HS-5 (cell line): ENCODE measurements at places on chromosomes 1 and 21.

- no peak for DNase-seq
Measured at GRCh38 chr21:38142224-38142623, 114.6 kb upstream of the KCNJ15 start.

DNA sequence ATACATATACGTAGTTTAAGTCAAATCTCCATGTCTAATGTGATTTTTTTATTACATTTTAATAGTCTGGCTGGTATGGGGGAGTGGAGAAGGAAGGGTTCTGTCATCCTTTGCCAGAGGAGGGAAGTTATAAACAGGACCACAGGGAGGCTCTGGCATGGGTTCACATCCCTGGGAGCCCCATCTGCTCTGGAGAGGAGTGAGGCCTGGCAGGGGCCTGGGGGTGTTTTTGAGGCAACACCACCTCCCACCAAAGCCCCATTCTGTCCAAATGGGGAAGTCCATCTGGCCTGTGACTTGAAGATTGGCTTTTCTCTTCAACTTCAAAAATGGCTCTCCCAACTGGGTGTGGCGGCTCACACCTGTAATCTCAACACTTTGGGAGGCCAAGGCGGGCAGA is 15.8 kb downstream of the DISP3 start:
- no peak for DNase-seq

DNA sequence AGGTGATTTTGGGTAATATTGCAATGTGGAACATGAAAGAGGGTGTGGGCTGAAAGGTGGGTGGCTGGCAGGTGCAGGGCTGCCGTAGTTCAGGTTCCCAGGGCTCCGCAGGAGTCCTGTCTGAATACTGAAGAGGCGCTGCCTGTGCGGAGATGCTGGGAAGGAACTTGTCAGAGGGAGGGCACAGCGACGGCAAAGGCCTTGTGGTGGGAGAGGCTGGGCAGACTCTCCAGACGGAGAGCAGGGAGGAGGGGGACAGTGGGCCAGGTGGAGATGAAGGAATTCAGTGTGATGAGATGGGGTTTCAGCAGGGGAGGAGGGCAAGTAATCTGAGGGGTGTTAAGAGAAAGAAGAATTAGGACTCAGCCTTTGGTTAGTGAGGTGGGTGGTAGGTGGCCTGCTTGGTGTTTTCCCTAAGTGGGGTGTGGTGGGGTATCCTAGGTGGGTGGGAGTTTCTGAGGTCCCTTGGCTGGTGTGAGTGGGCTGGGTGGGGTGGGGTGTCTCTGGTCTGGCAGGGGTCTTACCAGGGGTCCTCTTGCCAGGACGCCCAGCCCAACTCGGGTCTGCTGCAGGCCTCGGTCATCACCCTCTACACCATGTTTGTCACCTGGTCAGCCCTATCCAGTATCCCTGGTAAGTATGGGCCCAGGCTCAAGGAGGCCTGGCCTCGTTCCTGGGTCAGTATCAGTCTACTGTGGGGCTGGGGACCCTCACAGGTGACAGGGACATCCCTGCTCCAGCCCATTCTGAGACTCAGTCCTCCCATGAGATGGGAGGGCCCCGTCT is 15.6 kb downstream of the SERINC2 start:
- DNase-seq, result no peak

DNA sequence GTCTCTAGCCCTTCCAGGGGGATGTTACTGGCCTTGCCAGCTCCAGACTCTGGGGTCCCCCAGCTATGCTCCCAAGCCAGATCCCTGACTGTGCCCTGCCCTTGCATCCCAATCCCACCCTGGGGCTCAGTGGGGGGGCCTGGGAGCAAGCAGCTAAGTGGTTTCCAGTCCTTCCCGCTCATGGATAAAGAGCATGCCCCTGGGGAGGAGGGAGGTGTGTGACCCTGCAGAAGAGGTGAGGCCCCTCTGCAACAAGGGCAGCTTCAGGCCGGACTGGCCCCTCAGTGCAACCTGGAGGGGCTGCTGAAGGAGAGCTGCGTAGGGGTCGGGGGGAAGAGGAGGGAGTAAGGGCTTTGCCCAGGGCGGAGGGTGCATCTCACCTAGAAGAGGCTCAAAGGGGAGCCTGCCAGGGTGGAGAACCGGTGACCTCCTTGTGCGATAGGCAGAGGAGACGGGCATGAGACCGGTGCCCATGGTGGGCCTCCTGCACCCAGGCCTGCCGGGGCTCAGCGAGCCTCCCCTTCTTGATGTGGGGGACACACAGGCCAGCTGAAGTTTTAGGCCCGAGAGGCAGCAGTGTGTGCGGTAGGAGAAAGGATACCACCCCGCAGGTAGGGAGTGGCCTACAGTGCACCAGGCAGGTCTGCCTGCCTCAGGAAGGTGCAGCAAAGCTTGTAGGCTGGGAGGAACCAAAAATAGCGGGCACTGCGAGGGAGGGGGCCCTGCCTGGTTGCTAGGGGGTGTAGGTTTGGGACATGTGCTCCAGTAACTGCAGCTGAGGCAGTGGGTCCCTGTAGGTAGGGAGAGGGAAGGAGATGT is 3.1 kb downstream of the OBSCN start:
- DNase-seq, result no peak

DNA sequence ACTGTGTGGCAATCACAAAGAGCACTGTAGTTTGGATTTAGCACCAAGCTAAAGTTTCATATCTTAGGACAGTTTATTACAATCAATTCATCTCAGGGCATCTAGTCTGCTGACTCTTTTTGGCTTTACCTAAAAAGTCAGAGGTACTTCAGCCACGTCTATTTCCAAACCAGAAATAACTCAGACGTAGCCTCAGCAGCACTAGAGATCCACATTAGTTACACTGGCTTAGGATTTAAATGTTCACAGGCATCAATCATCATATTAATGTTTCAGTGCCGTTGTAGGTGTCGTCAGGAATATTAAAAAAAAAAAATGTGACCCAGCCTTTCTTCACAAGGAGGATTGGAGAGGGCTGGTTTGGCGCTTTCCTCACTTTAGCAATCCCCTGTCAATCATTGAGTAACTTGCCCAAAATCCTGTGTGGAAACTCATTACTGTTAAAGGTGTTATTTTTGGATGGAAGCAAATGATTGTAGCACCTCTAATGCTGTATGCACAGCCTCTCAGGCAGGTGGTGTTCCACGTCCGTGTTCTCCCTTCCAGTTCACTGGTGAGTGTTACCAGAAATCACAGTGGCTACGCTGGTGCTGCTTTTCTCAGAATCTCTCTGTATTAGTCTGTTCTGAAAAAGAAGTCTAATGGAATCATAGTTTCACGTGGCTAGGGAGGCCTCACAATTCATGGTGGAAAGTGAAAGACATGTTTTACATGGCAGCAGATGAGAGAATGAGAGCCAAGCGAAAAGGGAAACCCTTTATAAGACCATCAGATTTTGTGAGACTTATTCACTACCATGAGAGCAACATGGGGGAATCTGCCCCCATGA is 45.4 kb downstream of the NEK7 start:
- DNase-seq, result no peak

GRCh38 chr1:86822459-86822858 is 91.5 kb downstream of the SELENOF start:
- DNase-seq, result no peak

GRCh38 chr1:39132505-39133339 is 71.8 kb upstream of the MACF1 start:
- DNase-seq, result peak; percentile 43

DNA sequence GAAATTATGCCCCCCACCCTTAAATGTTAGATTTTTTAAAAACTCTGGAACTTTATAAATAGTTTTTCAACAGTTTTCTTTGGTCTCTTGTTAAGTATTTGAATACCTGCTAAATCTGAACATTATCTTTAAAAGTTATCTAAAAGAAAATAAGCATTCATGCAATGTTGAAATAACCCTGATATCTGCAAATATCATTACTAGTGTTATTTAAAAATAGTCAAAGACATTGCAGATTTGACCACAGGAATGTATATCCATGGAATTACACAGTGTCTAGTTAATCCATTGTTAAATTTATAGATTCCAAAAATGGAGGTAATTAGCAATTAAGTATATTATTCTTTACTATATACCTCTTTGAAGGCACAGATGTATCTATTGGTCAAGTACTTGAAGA is 42.0 kb downstream of the PRRX1 start:
- DNase-seq, result no peak

DNA sequence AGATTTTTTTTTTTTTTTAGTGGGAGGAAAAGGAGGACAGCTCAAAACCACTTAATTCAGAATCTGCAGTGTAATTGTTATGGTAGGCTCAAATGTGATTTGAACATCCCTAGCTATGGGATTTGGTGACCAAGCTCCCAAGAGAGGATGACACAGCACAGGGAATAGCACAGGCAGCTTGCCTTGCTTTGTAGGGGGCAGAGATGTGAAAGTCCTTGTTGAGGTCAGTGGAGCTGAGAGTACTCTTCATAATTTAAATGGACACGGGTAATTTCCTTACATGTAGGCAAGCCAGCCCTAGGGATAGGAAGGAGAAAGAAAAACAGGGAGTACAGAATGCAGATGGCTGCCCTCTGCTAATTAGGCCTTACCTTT is 3.2 kb upstream of the UCK2 start:
- no peak for DNase-seq

GRCh38 chr21:33278721-33279120 is 12.6 kb downstream of the IL10RB start:
- no peak for DNase-seq

DNA sequence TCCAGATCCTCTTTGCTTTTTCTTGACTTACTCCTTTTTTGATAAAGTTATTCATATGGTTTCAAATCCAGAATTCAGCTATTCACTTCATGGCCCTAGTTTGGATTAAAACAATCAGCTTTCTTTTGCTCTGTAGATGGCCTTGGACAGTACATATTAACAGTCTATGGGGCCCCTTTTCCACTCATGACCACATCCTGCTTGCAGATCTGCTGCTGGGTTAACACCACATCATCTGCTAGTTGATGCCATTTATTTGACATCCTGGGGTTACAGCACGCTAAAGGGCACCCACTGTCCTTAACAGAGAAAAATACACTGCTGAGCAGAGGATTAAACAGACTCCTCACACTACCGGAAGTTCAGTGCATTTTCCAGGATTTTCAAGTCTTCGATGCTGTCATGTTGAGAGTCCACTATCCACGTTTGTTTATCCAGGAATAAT is 941 bp upstream of the IFI16 start:
- DNase-seq, result no peak

- no peak for DNase-seq
Measured at GRCh38 chr1:193799948-193800690, 613.7 kb upstream of the B3GALT2 start.

GRCh38 chr1:38210021-38210894 is 163.7 kb upstream of the POU3F1 start:
- no peak for DNase-seq
